MV-4-11 (cell line): ENCODE measurements at places on chromosomes 7 and 10.

DNA sequence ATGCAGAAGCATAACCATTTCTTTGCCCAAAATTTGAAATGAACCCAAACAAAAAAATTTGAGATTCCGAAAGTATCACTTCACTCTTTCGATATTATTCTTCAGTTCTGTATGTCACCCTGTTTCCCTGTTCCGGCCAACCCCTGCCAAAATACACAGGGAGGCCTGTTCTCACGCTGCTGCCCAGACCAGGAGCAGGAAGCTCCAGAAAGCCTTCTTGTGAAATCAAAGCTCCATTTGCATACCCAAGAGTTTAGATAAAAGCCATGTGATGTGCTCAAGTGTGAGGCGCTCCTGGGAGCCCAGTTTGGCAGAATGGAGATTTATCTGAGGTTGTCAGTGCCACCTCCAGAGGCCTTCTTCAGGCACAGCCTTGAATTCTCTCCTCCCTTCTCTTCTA is 236.2 kb downstream of the FGFR2 start:
- DNase-seq, result peak; percentile 61

DNA sequence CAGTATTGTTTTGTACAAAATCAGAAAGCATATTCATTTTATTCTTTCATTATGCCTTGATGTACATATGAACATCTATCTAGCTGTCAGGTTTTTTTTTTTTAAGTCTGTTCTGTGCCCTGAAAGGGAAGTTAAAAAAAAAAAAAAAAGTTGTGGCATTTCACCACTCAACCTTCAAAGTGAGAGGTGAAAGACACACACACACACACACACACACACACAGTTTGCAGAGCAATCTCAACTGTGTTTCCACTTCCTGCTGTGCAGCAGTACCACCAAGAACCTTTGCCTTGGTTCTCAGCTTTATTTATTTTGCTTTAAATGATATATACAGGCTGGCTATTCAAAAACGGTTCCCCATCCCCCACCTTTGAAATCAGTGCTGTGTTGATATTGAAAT is 955.6 kb downstream of the GATA3 start:
- DNase-seq, result no peak

DNA sequence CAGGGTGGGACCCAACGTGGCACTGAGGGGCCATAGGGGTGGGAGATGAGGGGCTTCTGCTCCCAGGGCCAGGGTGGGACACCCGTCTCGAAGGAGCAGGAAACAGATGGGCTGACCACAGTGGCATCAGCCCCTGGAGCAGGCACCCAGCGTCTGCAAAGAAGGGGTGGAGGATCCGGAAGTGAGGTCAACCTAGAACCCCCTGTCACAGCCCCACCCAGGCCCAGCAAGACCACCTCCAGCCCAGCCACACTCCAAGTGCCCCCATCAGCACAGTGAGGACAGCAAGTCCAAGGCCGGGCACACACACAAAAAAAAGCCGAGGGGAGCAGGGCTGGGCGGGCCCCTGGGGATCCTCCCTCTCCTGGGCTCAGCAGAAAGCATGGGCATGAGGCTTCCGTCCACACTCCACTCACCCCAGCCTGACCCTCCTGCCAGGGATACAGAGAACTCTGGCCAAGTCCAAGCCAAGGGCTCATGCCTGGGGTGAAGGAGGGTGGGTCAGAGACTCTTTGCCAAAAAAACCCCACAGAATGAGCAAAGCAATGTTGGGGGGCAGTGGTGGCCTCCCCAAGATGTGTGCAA is 111.0 kb downstream of the FOXL3 start:
- DNase-seq, result no peak

DNA sequence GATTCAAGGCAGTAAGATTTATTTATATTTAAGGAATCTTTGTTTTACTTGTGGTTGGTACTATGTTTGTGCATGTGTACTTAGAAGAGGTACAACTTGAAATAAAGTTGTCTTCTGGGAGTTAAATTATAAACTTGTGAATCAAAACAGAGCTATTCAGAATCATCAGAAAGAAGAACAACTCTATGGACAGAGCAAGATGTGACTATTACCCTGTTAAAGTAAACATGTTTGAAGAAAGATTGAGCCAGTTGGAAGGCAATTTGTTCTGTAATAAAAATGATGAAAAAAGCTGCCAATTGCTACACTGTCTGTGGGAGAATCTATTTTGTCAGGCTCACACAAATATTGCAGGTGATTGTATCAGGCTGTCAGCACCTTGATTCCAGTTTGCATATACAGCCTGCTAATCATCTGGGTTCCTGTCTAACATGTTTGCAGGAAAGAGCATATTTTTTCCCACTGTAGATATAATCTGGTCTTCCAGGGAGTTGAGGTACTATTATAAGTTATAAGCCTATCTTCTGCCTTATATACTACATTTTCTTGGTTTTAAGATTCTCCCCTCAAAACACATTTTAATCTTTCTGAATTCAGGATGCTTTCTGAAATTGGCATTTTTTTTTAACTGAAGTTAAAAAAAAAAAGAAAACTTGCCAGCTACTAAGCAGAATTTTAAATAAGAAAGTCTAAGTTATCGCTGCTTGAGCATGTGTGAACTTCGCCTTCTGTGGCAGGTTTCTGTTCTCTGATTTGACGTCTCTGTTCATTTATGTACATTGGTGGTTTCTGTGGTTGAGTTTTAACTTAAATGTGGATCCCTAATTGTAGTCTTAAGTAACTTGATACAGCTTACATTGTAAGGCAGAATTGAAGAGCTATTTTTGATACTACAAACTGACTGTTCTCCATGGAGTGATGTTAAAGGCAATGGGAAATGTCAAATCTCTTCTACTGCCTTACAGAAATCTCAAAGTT is 46.0 kb downstream of the ZNRF2 start:
- DNase-seq, result peak; percentile 91

DNA sequence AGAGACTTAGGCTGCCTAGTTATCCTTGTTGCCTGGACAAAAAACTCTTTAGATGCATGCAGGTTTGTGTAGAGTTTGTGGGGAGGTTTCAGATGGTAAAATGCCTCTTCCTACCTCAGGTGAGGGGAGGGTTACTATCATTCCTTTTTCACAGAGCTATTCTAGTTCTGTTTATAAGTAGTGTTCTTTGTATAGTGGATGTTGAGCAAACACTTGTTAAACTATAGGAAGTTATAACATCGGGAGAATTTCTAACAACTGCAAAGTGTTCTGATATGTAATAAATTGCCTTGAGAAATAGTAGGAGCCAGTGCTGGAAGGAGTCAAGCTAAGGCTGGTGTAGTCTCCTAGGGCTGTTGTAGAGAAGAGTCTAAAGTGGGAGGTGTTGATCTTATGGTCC is 6.7 kb upstream of the FAS start:
- DNase-seq, result no peak

- DNase-seq, result no peak
Observed at GRCh38 chr10:106547047-106547635, 617.4 kb downstream of the SORCS1 start.

GRCh38 chr10:49556723-49557122 is 17.8 kb upstream of the ERCC6 start:
- no peak for DNase-seq

GRCh38 chr10:15197276-15197675 is 28.8 kb upstream of the NMT2 start:
- DNase-seq, result no peak

DNA sequence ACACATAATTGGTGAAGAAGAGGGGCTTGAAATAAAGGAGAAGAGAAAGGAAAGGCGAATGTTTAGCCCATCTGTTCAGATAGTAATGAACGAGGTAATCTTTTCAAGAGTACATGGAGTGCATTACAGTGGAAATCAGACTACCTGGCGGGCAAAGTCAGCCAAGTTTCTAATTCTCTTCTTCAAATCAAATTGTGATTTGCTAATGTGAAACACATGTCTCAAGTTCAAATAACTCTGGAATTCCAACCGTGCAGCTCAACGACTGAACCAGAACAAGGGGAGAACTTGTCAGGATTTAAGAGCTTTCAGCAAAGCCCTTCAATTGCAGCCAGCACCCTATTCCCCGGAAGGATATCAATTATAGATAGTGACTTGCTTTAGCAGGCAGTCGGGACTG is 216.9 kb downstream of the GLI3 start:
- no peak for DNase-seq

GRCh38 chr10:55782181-55782580 is 578.9 kb downstream of the ZWINT start:
- DNase-seq, result no peak

DNA sequence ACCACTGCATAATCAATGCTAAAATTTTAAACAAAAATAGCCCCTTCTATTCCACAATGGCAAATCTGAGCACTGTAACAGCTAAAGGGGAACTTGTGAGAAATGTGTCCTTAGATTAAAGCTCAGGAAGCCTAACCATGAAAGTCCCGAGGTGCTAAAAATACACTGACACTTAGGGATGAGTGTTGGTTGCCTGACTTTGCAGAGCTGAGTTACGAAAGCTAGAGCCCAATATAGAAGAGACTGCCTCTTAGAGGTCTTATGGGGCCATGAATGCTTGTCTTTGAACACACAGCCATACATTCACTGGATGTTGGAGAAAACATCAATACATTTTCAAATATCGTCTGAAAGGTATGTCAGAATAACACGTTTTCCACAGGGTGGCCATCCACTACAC is 209.7 kb downstream of the LHFPL3 start:
- DNase-seq, result no peak

GRCh38 chr7:2043316-2044039 is 189.3 kb downstream of the MAD1L1 start:
- no peak for DNase-seq
